CD4-positive, alpha-beta memory T cell (primary cell): ENCODE measurements at places on chromosomes 3 and 15.

- no peak for DNase-seq
Measured at GRCh38 chr3:187669675-187670504, at the start of gene SST. Gene SST (minus strand): TSS chr3:187670394. CDS start chr3:187670291, 103 bp downstream.

DNA sequence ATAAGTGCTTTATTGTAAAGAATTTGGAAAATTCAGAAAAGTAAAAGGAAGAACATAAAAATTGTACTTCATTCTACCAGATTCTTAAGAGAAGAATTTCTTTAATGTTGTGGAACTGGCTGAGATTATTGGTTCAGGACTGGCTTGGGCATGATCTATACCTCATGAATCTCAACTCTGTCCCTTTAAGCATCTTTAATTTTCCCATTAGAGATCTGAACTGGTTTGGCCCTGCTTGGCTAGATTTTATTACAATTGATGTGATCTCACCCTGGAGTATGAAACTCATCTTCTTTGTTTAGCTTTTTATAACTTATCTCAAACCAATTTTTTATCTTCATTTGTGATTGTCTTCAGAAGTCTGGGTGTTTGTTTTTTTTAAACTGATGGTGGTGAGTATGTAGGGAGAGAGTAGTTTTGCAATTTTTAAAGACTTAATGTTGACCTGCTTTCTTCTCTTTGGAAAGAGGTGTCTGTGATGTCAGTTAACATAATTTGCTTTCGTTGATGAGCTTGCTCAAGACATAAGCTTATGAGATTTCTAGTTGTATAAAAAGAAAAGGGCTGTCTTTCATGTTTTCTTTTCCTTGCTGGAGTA is 61.9 kb downstream of the ZNF609 start:
- DNase-seq = no peak

- peak; percentile 75 for DNase-seq
Measured at GRCh38 chr15:45456212-45457106, 66.1 kb downstream of the SLC30A4 start.

- DNase-seq = peak; percentile 71
Measured at GRCh38 chr15:45205192-45205591, 17.4 kb upstream of the SHF start.

DNA sequence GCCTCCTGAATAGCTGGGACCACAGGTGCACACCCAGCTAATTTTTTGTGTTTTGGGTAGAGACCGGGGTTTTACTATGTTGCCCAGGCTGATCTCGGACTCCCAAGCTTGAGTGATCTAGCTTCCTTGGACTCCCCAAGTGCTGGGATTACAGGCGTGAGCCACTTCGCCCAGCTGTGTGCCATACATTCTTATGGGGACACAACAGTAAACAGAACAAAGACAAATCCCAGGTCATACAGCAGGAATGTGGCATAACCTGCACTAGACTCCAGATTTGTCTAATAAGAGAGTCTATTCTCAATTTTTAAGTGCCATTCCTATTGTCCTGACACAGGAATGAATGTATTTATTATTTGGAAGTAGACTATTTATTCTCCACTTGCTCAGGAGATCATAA is 17.6 kb downstream of the ARL6IP5 start:
- no peak for DNase-seq
